ENCODE measurements at places on chromosomes 5 and 9.

DNA sequence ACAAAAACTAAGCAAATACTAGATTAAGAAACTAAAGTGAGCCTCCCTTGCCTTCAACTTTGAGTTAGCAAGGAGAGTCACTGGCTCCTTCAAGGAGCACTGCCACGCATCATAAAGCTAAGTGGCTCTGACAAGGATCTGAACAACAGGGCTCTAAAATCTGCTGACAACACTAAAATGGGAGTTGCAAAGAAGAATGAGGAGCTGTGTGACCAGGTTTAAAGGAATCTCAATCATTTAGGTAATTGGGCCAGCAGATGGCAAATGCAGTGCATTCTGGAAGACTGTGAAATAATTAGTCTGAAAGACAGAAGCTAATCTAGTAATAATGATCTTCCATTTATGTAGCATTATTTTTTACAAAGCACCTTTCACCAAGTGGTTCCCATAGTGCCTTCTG is 297.0 kb upstream of the TAS2R1 start:
- DNase-seq, result no peak

- no peak for DNase-seq
These were observed 1051.5 kb upstream of the C9orf72 start for GRCh38 chr9:28624771-28625170.

- DNase-seq, result no peak
These were observed 535.8 kb downstream of the EFNA5 start for GRCh38 chr5:107134931-107135330.

DNA sequence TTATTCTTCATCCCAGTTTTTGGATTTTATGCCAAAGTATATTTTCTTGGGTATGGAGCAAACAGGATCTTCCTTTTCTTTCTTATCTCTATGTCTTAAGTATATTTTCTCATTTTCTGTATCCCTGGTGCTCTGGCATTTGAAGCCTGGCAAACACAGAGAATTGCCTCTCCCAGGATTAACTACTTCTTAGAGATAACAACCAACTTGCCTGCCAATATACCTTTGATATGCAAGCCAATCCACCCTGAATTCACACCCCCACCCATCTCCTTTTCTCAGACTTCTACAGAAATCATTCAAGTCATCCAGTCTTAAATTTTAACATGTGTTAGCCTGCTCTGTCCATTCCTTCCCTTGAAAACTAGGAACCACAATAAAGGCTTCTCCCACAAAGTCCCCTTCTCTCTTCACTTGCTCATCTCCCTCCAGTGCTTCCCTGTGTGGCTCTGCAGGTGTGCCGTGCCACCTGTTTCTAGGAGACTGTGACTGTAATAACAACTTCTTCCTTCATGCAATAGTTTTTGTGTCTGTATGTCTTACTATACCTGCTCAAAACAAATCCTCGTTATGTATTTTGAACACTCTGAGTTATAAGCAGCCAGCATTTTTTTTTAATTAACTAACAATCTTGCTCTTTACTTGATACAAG is 649.7 kb upstream of the RIOK2 start:
- DNase-seq, result no peak

DNA sequence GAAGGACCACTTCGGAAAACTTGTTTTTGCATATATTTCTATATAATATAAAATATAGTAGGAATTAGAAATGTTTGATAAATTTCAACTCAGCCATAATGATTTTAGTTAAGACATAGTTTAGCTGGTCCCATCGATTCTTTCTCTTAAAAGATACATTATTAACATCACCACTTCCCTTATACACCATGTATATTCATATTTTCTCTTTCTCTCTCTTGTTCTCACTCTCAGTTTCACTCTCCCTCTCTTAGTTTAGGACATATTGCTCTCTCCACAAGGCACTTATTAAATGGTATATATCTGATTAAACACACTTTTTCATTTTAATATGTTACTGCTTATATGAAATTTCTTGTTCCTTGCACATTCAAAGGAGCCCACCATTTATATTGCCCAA is 90.1 kb upstream of the RASEF start:
- no peak for DNase-seq

- no peak for DNase-seq
These were observed 134.0 kb upstream of the TARS1 start for GRCh38 chr5:33306758-33307157.

DNA sequence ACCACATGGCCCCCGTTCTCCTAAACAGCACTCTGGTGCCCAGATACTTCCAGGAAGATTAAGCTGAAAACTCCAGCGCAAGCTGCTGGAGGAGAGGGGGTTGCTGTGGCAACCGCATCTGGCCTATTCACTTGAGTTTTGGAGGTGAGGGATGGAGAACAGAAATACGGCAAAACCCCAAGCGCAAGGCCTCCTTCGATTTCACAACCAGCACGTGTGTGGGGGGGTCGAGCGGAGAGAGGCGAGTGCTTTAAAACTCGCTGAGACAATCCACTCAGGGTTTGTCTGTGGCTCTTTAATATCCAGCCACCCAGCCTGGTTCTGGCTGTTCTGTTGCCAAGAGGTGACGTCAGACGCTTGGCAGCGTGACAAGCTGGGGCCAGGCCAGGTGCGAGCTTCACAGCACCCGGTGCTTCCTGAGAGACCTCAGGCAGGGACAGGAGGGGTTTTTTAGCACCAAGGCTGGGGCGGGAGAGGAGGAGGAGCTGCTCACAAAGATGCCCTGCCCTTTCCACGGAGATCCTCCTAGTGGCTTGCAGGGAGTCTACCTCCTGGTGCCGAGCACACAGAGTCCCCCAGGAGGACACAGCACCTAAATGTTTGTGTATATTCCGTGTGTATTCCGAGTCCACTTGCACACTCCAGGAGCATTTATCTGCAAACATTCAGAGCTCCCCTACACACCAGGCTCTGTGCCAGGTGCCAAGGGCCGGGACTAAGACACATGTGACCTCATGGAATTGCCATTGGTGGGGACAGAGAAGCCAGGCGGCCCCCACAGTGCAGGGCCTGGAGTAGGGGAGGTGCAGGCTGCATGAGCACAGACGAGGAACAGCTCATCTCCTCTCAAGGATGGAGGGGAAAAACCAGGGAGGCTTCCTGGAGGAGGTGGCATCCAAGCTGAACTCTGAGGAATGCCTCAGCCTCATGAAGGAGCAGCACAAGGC is 194.6 kb downstream of the OLFM1 start:
- DNase-seq, result peak; percentile 91

DNA sequence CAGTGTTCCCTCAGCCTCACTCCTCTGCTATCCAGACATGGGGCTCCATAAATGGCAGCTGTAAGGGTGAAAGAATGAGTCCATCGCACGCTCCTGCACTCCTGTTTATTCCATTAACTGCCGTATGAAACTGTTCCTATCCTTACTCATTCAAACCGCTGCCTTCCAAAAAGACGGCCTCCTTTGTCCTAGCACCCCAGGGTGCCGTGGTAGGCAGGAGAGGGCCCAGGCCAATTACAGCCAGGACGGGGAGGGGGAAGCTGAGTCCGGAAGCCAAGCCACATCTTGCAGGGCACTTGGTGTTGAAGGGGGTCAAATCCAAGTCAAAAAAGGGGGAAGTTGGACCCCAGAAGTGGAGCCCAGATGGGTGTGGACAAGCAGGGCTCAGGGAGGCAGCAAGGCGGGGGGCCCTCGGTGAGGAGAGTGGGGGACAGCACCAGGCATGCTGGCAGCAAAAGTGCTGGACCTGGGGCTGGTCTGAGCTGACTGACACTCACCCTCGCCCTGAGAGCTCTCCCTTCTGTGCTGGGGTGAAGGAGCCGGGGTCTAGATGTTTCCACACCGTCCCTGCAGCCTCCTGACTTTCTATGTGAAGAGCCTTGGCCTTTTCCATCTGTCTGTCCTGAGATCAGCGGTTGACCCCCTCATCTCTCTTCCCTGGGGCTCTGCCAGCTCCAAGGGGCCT is 63.3 kb downstream of the COL23A1 start:
- no peak for DNase-seq

DNA sequence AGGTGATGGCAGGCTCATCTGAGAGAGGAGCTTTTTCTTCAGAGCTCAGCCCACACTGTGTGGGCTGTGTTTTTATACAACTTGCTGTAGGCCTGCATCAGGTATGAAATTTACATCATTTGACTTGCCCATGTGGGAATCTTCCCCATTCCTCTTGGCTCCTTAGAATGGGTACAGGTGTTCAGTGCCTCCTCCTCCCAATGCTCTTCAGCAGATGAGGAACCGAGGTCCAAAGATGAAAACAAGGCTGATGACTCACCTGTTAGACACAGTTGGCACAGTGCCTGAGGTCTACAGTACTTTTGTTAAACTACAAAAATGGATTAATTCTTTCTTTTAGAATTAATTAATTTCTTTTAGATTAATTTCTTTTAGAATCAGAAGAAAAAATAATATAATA is 20.8 kb downstream of the PAPPA start:
- no peak for DNase-seq

GRCh38 chr9:120402741-120403542 is 177.0 kb downstream of the CDK5RAP2 start:
- DNase-seq, result no peak

DNA sequence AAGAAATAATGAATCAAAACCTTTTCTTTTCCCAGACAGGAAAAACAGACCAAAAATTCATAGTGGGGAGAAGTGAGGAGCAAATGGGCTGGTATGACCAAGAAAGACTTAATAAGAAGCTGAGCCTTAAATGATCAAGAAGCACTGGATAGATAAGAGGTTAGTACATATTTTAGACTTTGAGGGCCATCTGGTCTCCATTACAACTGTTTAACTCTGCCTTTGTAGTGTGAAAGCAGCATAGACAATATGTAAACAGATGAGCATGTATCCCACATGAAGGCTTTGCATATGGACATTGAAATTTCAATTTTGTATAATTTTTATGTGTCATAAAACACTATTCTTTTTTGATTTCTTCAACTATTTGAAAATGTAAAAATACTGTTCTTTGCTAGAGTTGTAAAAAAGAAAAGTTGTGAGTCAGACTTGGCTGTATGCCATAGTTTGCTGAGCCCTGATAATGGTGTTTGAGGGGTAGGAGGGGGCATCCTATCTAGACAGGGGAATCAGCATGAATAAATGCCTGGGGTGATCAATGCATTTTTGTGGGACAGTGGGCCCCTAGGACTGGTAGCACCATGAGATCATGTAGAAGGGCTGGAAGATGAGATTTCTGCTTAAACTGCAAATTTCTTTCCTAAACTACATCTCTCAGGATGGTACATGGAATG is 91.8 kb upstream of the GPR151 start:
- no peak for DNase-seq

- DNase-seq, result no peak
These were observed 54.6 kb downstream of the FBXL7 start for GRCh38 chr5:15554542-15554941.

DNA sequence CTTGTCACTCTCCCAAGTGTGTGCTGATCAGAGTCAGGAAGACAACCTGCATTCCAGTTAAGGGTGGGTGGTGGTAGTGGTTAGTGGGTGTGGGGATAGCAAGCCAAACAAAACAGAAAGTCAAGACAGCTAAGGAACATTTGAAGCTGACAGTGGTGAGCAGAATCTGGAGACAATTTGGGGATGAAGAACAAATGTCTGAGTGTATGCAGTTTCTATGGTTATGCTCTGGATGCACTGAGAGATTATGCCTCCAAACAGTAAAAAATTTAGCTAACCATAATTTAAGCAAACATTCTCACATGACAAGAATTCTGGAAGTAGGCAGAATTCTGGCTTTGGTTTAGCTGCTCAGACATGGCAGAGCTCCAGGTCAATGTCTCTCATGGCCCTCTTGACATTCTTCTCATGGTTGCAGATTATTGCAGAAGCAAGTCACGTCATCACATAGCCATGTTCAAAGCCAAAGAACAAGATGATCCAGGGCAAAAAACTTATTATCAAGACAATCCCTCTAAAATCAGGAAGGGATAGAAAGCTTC is 148.7 kb downstream of the LURAP1L start:
- DNase-seq, result no peak

DNA sequence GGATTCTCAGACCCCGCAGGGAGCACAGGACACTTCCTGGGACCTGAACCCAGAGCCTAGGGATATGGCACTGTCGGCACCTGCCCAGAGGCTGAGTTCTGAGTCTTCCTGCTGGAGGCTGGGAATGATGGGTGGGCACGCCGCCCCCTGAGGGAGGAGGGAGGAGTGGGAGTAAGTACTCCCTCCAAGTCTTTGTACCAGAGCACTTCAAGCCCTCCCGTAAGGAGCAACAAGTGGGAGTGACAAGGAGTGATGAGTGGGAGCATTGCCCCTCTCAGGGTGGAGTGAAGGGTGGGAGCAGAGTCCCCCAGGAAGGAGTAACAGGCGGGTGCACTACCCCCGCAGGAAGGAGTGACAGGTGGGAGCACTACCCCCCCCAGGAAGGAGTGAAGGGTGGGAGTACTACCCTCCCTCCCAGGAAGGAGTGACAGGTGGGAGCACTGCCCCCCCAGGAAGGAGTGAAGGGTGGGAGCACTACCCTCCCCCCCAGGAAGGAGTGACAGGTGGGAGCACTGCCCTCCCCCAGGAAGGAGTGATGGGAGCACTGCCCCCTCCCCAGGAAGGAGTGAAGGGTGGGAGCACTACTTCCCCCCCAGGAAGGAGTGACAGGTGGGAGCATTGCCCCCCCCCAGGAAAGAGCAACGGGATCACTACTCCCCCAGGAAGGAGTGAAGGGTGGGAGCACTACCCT is 100.1 kb downstream of the CACNA1B start:
- DNase-seq, result no peak

DNA sequence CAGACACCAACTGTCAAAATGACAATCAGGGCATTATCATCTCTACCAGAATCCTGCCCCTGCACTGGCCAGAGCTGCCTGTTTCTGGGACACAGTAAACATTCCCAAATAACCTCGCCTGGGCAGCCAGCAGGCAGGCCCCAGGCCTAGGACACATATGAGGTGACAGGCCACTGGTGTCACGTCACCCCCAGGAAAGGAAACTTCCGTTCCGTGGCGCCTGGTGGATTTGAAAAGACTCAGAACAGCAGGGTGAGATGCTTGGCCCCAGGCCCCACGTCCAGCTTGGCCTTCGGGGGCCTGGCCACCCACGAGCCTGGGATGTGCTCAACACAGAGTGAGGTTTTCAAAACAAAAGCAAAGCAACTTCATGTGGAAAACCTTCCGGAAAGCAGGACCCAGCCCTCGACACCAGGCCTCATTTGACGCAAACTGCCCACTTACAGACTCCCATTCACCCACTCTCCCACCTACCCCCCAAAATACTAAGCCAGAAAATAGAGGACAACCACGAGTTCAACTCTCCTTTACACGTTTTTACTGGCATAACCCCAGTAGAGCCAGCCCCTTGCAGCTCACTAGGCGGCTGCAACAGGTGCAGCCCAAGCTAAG is 1.2 kb downstream of the SEMA4D start:
- no peak for DNase-seq

- DNase-seq, result no peak
These were observed 66.8 kb downstream of the MEF2C start for GRCh38 chr5:88816195-88816594.

GRCh38 chr5:92421196-92421595 is 1038.1 kb upstream of the ARRDC3 start:
- no peak for DNase-seq

DNA sequence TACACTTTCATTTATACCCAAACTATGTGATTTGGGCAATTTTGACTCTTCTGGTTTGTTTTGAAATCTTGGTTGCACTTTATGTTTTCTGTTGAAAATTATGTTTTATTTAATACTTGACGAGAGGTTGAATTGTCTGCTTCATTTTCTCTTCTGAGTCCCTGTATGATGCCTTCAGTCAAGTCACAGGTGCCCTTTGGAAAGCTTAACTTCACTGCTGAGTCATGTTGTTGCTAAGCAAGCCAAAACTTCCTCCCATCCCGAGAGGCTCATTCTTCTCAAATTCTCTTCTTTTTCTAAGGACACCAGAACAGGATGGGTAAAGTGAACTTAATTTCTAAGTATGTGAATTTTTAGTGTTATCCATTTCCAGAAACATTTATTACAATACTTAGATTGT is 455.3 kb upstream of the PTGER4 start:
- no peak for DNase-seq

- no peak for DNase-seq
These were observed 14.2 kb downstream of the LPCAT1 start for GRCh38 chr5:1509346-1510085.

All from NCI-H1092 treated with DMSO at 0.1 percent for 48 hours (cell line).